AG04450 (cell line): ENCODE measurements at places on chromosomes 1 and 21. TPM values are rescaled to one million over a fixed set of nuclear protein-coding genes. Genes with fewer than 3 reads are reported as not detected.
A peak's percentile ranks its signal among the peaks of the same experiment; 100 is the strongest.

Gene OR2T2
- polyA plus RNA-seq: not detected in 2 replicates

Gene GNAT2
- polyA plus RNA-seq: 0.06 TPM in 1 of 2 replicates, not detected in the other

GRCh38 chr1:155263067-155263466, 907 bp upstream of the SCAMP3 start:
- DNase-seq: no peak

DNA sequence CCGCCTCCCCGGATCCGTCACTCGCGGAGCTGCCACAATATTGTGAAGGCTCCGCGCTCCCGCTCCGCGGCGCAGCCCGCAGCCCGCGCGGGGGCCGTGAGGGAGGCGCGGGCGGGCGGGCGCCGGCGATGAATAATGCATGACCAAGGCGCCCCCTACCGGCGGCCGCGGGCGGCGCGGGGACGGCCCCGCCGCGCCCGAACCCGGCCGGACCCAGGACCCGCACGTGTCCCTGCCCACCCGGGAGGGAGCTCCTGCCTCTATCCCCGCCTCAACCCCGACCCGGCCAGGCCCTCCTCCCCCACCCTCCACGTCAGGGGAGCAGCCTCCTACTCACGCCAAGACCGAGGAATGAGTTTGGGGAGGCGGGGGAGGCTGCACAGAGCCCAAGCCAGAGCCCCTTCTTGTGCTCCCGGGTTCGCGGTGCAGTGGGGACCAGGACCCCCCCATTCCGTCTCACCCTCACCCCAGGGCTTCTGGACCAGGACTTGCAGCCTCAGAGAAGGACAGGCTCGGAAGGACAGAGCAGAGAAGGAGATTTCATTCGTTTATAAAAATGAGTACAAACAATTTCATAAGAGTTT, 70.8 kb upstream of the CASZ1 start:
- DNase-seq: no peak

Gene INSRR
- not detected in 2 replicates for polyA plus RNA-seq

DNA sequence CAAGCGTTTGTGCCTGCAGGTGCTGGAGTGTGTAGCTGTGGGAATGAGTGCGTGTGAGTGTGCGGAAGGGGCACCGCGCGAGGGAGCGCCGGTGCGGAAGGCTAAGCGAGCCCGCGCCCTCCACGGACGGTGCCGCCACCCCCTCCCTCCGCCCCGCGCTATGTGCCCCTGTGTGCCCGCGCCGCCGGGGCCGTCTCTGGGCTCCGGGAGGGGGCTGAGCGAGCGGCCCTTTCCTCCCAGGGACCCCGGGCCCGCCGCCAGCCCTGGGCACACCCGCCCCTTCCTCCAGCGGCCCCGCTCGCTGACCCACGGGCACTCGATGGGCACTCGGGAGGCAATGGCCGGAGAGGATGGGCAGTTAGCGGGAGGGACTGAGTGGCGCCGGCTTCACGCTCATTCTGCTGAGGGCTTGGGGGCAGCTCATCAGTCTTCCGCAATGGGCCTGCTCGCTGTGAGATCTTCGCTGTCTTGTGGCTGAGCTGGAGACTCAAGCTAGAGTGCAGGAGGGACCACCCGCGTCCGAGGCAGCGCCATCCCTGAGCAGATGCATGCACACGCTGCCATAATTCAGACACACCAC, 8.6 kb upstream of the ADGRB2 start:
- DNase-seq: no peak

Gene ETNK2
- 25.1 and 25.6 TPM in 2 replicates for polyA plus RNA-seq

DNA sequence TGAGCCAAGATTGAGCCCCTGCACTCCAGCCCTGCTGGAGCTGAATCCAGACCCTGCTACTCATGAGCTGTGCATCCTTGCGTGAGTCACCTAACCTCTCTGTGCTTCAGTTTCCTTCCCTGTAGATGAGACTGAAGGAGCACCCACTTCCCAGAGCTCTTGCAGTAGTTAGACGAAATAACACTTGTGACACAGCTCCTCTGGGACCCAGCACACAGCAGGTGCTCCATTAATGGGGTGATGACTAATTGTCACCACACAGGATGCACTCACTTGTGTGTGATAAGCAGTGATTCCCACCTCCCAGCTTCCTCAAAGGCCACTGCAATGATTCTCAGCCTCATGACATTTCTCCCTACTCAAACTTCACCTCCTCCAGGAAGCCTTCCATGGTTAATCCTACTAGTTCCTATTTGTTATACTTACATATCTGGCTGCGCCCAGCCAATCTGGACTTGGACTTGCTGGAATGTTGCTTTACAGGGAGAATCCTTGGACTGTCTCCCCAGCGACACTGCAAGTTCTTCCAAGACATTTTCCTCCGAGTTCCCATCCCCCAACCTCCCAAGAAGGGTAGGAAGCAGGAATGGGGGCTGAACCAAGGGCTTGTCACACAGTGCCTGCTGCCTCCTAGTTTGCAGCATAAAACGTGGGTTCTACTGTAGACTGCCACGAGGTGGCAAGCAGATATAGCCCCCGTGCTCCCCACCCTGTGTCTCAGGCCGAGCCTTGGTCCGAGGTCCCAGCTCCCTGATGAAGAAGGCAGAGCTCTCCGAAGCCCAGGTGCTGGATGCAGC, 17.2 kb downstream of the DRAXIN start:
- DNase-seq: no peak

Gene OR10R2
- polyA plus RNA-seq: not detected in 2 replicates

GRCh38 chr1:195530961-195531360, 1077.3 kb downstream of the KCNT2 start:
- DNase-seq: no peak

GRCh38 chr21:46109313-46110221, 11.7 kb downstream of the COL6A2 start:
- DNase-seq: no peak

Gene MAP1LC3C
- 0.12 TPM in 1 of 2 replicates, not detected in the other for polyA plus RNA-seq

- DNase-seq: no peak
Measured at GRCh38 chr1:45621501-45621836, 2.4 kb downstream of the CCDC17 start.

- no peak for DNase-seq
Measured at GRCh38 chr1:207084232-207084631, 4.4 kb upstream of the C4BPB start.

Gene DMRTA2
- not detected in 2 replicates for polyA plus RNA-seq

- no peak for DNase-seq
Measured at GRCh38 chr1:157231846-157232525, 93.8 kb upstream of the ETV3 start.

Gene MARK1
- not detected in 2 replicates for polyA plus RNA-seq

Gene NTRK1
- not detected in 2 replicates for polyA plus RNA-seq

Gene MTX1
- polyA plus RNA-seq: 44.6 and 62.3 TPM in 2 replicates

DNA sequence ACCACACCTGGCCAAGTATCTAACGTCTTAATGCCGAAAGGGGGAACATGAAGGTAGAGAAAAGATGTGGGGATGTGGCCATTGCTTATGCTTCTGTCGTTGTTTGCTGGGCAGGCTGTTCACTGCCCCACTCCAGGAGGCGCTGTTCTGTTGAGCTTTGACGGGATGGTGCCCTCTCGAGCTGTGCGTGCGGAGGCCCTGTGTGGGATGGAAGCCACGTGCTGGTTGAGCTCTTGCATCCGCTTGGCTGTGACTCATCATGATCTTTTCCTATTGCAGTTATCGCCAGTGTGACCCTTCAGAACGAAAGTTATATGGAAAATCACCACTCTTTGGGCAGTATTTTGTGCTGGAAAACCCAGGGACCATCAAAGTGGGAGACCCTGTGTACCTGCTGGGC, 26.3 kb downstream of the MTARC1 start:
- no peak for DNase-seq

Gene HSF2BP
- 1.0 and 1.1 TPM in 2 replicates for polyA plus RNA-seq

- no peak for DNase-seq
Measured at GRCh38 chr21:37742532-37742931, 173.7 kb downstream of the KCNJ6 start.

DNA sequence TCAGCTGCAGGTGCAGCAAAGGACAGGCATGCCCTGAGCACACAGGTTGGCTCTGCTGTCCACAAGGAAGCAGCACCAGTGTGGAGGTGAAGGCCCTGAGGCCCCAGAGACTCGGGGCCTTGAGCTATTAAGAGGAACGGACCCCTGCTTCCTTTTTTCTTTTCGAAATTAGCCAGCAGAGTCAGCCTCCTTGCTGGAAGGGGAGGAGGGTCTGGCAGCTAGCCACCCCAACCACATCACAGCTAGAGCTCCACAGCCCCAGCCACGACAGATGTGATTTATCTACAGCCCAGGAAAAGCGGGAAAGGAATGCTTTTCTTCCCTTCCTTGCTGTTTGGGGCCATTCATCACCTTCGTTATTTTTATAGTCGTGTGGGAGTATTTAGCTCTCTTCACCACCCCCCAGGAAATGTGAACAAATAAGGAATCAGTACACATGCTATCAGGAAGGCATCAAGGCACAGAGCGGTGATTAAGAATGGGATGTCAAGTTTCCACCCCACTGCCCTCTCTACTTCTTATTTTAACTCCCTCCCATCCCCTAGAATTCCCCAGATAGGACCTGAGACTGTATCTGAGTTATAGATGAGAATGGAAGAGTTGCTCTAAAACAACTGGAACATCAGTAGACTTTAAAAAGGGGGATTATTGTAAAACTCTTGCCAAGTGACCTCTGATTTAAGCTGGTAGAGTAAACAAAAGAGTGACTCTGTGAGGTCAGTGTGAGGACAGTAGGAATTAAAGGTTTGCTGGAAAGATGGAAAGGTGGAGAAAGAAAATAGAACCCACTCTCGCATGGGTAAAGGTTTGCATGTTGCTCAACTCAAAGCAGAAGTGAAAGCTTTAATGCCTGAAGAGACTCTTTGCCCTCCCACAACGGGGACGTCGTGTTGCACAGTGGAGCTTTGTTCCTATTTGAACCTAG, 224.7 kb upstream of the GJB5 start:
- no peak for DNase-seq

DNA sequence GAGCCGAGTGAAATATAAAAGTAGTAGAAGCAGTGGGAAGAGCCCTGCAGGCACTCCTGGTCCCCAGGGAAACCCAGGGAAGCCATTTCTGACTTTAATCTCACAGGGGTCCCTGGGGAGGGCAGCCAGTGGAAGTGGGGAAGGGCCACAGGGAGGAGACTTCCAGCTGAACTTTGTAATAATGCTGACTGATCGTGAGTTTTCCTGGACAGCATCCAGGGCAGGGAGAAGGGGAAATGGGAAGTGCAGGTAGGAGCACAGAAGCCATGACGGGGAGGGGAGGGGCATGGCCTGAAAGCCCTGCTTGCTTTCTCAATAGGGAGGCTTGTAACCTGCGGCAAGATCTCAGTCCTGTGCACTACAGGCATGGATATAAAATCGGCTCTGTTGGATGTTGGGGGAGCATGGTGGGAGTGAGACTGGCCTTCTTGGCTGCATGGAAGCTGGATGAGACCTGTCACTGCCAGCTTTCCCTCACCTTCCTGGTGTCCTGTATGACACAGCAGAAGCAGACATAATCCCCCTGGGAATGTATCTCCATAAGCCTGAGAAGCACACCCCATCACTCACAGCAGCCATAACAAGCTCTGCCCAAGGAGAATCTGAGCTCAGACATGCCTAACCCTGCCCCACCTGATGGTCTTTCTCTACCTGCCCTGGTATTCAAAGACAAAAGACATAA, 15.1 kb upstream of the MX1 start:
- DNase-seq: no peak

Gene OR2T33
- polyA plus RNA-seq: not detected in 2 replicates

- peak; percentile 49 for DNase-seq
Measured at GRCh38 chr1:235513495-235514366, 9.5 kb upstream of the B3GALNT2 start.

DNA sequence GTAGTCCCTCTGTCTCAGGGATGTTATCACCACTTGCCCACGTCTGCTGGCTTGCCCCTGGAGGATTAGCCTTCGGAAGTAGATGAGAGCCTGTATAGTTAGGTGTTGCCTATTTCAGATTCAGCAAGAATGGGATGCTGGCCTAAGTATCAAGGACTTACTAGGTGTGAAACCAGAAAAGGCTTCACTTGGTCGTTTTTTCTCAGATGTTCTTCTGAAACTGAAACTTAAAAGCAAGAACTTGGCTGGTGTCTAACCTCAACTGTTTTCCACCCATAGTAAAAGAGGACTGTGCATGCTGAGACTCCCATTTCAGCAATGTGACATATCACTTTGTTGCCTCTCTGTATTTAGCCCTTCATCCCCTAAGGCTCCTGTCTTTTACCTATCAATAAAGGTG, 67.0 kb upstream of the LRRC53 start:
- no peak for DNase-seq

DNA sequence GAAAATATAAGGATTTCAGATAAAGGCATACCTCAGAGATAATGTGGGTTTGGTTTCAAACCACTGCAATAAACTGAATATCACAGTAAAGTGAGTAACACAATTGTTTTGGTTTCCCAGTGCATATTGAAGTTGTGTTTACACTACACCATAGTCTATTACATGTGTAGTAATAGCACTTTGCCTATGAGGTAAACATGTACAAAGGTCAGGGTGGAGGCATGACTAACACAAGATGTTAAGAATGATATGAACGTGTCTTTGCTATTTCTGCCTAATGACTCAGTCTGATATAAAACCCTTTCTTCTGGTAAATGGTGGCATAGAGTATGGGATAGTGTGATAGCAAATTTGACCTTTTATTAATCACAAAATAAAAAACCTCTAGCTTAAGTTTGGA, 621.5 kb upstream of the ADGRL2 start:
- peak; percentile 94 for DNase-seq

Gene SYNC
- polyA plus RNA-seq: 50.4 and 65.1 TPM in 2 replicates

GRCh38 chr1:218476385-218476784, 131.2 kb downstream of the TGFB2 start:
- peak; percentile 66 for DNase-seq

Gene AQP10
- polyA plus RNA-seq: not detected in 2 replicates

DNA sequence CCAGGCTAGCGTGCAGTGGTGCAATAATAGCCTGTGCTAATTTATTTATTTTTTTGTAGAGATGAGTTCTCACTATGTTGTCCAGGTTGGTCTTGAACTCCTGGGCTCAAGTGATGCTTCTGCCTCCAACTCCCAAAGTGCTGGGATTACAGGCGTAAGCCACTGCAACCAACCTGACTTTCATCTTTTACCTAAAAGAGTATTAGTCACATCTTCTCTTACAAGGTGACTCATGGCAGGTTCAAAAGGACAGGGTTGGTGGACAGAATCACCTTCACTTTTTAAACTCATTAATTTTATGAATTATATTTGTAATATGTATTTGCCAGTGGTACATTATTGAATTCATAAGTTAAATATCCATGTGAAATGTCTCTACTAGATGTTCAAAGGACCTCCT, 18.1 kb downstream of the JAM2 start:
- DNase-seq: no peak

Gene FGR
- polyA plus RNA-seq: not detected in 2 replicates

- no peak for DNase-seq
Measured at GRCh38 chr1:113782406-113782805, 23.1 kb upstream of the PHTF1 start.

GRCh38 chr21:34754690-34755647, 86.2 kb downstream of the CLIC6 start:
- no peak for DNase-seq

Gene TRAF3IP3
- polyA plus RNA-seq: 0.06 and 0.10 TPM in 2 replicates

Gene EXTL1
- polyA plus RNA-seq: 1.3 and 1.8 TPM in 2 replicates

Gene SMIM1
- polyA plus RNA-seq: 1.1 and 2.5 TPM in 2 replicates

GRCh38 chr1:208207388-208208131, 36.6 kb downstream of the PLXNA2 start:
- peak; percentile 53 for DNase-seq

Gene HSD3B2
- not detected in 2 replicates for polyA plus RNA-seq

- no peak for DNase-seq
Measured at GRCh38 chr1:108067884-108068540, 103.0 kb upstream of the VAV3 start.
